ENCODE measurements at places on chromosomes 7 and 10.

DNA sequence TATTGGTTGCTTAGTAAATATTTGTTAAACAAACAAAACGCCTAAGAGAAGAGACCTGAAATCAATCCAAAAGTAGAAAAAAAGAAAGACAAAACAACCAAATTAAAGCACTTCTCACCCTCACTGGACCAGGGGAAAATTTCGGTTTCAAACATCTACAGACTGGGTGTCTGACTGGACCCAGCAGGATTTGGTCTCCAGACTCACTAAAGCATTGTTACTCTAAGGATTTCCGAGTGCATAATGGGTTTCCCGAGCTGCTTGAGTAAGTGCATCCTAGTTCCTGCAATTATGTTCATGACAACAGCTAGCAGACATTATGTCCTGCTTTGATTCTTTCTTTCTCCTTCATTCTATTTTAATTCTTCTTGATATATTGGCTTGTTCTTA lies 51.8 kb upstream of the FAM3C start:
- no peak for DNase-seq

DNA sequence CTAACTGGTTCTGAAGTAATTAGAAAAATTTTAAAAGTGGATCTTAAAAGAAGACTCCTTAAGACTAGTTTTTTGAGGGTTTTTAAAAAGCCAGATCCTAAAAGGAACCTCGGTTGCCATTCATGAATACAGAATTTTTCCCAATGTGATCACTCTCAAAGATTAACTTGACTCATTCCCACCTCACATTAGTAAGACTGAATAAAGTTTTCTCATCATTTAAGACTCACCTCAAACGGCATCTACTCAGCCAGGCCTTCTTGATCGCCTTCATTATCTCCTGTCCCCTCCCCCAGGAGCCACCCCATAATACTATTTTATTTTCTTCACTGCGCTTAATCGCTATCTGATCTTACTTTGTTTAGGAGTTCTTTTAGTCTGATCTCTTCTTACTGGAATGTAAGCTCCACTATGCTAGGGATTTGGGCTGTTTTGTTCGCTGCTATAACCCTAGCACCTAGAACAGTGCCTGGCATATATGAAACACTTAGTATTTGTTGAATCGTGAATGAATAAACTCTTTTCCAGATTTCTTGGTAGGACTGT lies 55.9 kb upstream of the PCGF5 start:
- DNase-seq: no peak

DNA sequence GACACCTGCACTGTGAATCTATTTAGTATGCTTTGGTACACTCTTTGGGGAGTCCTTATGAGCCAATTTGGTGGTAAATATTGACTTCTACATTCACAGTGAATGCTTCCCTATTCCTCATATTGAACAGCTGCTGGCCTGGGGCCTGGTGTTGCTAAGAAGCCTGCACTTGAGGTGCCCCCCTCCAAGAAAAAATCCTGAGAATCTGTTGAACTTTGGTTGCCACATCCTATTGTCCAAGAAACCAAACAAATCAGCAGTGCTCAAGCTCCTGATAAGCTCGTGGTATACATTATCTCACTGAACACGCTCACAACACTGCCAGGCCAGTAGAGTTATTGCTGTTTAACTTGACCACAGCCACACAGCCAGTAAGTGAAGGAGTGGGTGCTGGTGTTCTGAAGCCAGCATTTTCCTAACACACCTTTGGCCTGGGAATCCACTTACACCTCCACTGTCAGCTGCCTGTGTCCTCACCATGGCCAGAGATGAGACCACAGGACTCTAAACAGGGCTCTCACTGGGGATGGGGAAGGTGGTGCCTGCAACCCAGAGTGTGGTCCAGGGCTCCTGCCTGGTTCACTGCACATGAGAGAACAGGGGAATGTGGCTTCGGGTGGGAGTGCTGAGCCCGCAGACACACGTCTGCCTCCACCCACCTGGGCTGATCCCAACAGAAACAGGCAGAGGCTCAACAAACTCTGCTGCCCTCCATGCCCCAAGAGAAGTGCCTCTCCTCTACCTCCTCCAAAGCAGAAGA lies 6.7 kb downstream of the DDC start:
- DNase-seq: peak; percentile 50

GRCh38 chr7:27899601-27900000 lies 159.6 kb downstream of the TAX1BP1 start:
- no peak for DNase-seq

- no peak for DNase-seq
Measured at GRCh38 chr10:18759575-18759974, 100.3 kb downstream of the ARL5B start.

DNA sequence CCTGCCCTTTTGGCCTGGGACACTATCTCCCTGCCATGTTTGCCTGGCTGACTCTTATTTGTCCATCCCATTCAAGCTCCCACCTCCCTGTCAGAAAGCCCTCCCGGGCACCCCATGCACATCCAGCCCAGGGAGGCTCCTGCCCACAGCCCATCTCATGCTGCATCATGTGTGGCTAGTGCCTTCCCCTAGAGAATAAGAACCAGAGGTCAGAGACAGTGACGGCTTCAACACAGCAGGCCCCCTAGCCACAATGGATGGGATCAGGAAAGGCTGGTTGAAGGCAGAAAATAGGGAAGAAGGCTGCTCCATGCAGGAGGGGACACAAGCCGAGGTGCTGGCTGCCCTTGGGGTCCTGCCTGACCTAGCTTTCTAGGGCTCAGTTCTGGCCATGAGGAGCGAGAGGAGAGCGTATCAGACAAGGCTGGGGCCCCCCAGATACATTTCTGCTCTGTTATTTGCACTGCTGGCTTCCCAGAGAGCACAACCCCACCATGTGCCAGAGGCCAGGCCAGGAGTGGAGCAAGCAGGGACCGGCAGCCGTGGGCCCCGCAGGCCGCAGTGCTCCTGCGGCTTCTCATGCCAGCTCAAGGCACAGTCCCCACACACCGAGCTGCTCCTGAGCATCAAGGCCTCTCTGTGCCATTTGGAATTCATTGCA lies 161.1 kb upstream of the ZMIZ1 start:
- DNase-seq: no peak

- DNase-seq: no peak
Measured at GRCh38 chr10:122561212-122561611, 658 bp downstream of the DMBT1 start.

- DNase-seq: no peak
Measured at GRCh38 chr10:72935361-72935760, 19.2 kb downstream of the PLA2G12B start.

DNA sequence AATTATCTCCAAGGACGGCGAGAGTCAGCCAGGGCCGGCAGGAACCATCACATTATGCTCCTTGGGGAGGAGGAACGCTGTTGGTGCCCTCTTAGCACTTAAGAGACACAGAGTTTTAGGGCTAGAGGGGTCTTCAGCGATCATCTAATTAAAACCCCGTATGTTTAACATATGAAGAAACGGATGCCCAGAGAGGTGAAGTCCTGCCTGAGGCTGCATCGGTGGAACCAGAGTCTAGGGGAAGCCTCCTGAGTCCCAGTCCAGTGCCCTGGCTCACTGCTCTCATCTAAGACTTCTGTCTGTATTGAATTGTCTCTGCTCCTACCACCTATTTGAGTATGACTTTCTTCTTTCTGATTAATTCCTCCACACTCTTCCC lies 688 bp upstream of the ABCB4 start:
- DNase-seq: no peak

- DNase-seq: no peak
Measured at GRCh38 chr10:78292982-78293865, 259.6 kb downstream of the RPS24 start.

GRCh38 chr10:110254467-110254866 lies 47.1 kb downstream of the MXI1 start:
- no peak for DNase-seq

DNA sequence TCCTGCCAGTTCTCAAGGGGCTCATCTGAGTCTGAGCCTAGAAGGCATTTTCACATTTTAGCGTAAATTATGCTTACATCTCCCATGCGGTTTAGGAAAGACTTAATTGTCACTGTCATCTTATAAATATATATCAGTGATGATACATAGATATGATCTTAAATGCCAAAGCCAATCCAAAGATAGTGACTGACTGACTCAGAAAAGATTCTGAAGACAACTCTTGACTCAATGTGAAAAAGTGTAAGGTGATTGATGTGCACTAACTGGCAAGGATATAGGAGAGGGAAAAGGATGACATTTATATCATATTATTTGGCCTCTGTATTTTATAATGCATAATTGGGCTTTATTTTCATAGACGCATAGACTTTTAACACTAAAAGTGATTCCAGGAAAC lies 84.9 kb upstream of the LRRN3 start:
- no peak for DNase-seq

GRCh38 chr7:82126576-82126975 lies 317.0 kb downstream of the CACNA2D1 start:
- no peak for DNase-seq

DNA sequence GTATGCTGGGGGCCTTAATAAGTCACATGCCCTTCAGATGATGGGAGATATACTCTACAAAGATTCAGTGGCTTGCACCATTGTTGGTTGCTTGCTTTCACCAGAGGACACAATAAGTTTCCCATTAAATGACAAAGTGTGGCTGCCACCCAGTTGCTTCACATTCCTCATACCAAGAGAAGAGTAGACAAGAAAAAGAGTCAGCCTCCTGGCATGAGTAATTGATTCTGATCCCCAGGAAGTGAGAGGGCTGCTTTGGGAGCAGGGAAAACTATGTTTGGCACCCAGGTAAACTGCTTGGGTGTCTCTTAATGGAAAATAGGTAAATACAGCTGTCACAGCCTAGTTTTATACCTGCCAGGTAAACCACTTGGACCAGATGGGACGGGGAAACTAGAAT lies 66.7 kb upstream of the IL6 start:
- DNase-seq: no peak

DNA sequence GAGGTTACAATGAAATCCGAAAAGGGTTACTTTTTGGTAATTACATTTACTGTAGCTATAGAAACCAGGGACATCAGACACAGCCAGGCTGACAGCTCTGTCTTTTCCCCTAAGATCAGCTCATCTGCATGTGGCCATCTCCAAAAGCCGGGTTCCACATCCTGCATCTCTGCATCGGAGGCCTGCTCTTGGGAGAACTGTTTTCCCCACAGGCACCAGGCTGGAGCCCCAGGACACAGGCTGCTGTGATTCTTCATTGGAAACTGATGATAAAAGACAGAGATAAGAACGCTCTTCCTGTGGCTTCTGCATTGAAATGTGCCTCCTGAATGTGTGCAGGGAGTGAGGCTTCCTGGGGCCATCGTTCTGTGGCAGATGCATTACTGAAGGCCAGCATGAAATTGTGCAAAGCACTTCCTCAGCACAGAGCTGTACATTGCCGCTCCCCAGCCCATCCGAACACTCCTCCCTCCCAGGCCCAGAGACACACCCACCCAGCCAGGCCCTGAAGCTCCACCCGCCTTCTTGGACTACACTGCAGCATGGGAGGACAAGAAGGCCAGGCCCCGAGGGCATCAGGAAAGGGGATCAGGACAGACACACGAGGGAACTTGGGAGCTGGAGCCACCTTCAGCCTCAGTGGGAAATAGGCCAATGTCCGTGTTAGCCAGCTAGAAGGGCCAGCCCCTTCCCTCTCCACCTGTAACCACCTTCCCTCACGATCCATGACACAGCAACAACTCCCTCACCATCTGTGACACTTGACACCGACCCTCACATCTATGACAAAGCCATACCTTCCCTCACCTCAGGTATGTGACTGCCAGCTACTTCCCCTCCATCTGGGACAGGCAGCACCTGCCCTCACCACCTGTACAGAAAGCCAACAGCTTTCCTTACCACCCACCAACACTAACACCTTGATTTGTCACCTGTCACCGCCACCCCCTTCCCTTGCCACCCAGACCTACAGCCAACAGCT lies 113.2 kb downstream of the GRID1 start:
- DNase-seq: peak; percentile 3

GRCh38 chr7:28378574-28379149 lies 33.7 kb upstream of the CREB5 start:
- DNase-seq: no peak

DNA sequence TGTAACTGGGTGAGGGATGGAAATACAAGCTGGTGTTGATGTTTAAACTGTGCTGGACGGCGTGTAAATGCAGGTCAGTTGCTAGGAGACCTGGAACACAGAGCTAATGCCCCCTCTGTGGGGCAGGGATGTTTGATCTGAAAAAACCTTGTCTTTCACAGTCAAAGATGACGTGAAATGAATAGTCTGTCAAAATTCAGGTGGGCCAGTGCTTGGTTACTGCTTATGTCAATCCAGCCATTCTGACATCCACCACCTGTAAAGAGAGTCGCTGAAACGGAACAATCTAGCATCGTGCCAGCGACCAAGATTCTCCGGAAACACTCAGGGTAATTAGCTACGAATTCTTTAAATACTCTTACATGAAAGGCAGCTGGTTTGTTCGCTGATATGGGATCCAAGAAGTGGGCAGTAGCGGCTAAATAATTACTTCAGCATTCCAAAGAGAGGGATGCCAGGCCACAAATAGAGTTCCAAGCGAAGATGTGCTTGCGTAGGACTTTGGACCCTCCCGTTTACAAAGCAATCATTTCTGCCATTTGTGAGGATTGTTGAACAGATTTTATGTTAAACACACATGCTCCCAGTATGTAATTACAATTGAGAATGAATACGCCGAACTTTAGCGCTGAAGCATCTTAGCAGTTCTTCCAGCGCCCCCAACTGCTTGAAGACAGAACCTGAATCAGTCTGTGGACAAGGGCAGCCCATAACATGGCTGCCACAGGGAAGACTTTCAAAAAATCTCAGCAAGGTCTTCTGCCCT lies 7.3 kb upstream of the ASB4 start:
- peak; percentile 57 for DNase-seq

- no peak for DNase-seq
Measured at GRCh38 chr10:88996927-88997326, 6.3 kb downstream of the FAS start.

DNA sequence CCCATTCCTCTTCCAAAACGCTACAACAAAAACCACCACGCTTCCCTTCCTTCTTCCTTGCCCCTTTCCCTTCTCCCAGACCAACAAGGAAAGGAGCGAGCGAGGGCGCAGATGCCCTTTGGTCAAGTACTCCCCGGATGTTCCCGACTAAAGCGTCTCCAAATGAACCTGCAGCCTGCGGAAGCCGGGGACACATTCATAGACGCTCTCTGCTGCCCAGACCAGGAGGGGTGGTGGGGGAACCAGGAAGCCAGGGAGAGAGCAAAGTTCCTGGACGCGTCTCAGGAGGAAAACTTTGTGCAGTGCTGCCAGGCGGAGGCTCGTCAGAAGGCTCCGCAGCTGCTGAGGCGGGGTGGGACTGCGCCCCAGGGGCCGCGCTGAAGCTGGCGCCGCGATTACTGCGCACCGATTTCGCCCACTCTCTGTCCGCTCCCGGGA lies 754 bp downstream of the SEMA3D start:
- DNase-seq: peak; percentile 56

- DNase-seq: no peak
Measured at GRCh38 chr10:130810856-130811255, 500.7 kb downstream of the TCERG1L start.

GRCh38 chr10:117477211-117477947 lies 65.2 kb upstream of the EMX2 start:
- no peak for DNase-seq

DNA sequence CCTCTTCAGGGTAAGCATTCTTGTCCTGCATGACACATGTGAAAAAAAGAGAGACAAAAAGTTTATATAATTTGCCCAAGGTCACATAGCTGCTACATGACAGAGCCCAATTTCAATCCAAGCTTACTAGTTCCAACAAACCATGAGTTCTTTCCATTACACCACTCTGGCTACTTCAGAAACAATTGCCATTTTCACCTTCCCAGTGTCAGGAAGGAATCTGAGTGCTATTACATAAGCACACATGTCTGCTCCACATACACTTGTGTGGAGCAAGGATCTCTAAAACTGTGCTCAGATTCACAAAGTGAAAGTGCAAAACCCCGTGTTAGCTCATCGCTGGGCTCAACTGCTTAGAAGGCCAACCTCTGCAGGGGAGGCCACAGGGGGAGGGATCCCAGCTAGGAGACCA lies 356.2 kb upstream of the NFE2L3 start:
- DNase-seq: no peak
